ENCODE measurements at places on chromosomes 1 and 21. TPM values are rescaled to one million over a fixed set of nuclear protein-coding genes. Genes with fewer than 3 reads are reported as not detected.

The SPATA21 gene
- polyA plus RNA-seq = 0.25 TPM

The KRTAP21-2 gene
- not detected for polyA plus RNA-seq

The ENAH gene
- 33.1 TPM for polyA plus RNA-seq

The ITLN2 gene
- polyA plus RNA-seq = 6.3 TPM

The OR2L13 gene
- not detected for polyA plus RNA-seq

The LRP8 gene
- 74.6 TPM for polyA plus RNA-seq

The FCRL6 gene
- 0.08 TPM for polyA plus RNA-seq

The ASCL5 gene
- 0.29 TPM for polyA plus RNA-seq

The FALEC gene
- polyA plus RNA-seq = not detected

The VCAM1 gene
- polyA plus RNA-seq = 0.21 TPM

The PLA2G2A gene
- polyA plus RNA-seq = 3.7 TPM

DNA sequence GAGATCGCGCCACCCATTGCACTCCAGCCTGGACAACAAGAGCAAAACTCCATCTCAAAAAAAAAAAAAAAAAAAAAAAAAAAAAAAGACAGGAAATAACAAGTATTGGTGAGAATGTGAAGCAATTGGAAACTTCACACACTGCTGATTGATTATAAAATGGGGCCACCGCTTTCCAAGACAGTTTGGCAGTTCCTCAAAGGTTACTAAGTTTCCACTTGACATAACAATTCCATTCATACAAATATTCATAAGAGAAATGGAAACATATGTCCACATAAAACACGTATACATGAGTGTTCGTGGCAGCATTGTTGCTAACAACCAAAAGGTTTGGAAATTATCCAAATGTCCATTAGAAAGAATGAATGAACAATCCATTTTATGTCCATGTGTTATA lies 26.3 kb downstream of the USP24 start:
- H3K27me3 ChIP-seq = no peaks in the 10 kb centered on the region
- DNase-seq = no peak
- H3K4me1 ChIP-seq = no peaks in the 10 kb centered on the region
- H3K36me3 ChIP-seq = no peaks in the 10 kb centered on the region
- no peak overlapping the region for H3K27ac ChIP-seq

GRCh38 chr1:177246710-177247580 lies 76.2 kb downstream of the BRINP2 start:
- no peak overlapping the region for H3K4me3 ChIP-seq
- no peaks in the 10 kb centered on the region for H3K36me3 ChIP-seq
- H3K27ac ChIP-seq = no peak overlapping the region
- no peak for DNase-seq
- H3K27me3 ChIP-seq = no peaks in the 10 kb centered on the region
- H3K4me1 ChIP-seq = no peaks in the 10 kb centered on the region

DNA sequence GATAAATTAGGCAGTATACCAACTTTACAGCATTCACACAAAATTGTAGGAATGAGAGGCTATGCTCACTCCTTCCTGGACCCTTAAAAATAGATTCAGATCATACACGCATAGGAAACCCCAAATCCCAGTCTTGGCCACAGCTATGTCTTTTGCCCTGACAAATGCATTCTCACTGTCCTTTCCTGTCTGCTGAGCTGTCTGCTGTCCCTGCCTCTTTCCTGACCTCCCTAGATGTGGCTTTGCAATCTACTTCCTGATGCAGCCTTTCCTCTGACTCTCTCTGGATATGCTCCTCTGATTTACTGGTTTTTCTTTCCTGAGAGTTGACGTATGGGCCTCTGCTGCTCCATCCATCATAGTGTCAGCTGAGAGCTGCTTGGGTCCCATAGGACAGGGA lies 59.8 kb upstream of the SLC35F3 start:
- no peak for DNase-seq
- no peaks in the 10 kb centered on the region for H3K36me3 ChIP-seq
- no peaks in the 10 kb centered on the region for H3K4me1 ChIP-seq
- no peaks in the 10 kb centered on the region for H3K27me3 ChIP-seq

DNA sequence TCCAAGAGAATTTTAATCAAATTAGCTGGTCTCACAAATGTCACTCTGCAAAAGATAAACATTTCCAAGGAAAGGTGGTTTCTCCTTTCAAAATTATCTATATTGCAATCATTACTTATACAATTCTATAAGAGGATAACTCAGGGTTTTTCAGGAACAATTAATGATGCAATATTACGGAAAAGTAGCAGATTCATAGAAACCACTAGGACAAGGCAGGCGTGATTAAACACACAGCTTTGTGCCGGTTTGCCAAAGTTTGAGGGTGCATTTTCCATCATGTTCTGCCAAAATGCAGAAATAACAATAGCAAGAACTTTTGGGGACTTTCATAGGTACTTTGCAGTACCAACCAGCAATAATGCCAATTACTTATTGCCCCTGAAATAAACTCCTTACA lies 605 bp downstream of the TNFRSF9 start:
- H3K4me3 ChIP-seq = no peak overlapping the region
- no peak for DNase-seq
- H3K27ac ChIP-seq = no peak overlapping the region
- H3K36me3 ChIP-seq = no peaks in the 10 kb centered on the region

DNA sequence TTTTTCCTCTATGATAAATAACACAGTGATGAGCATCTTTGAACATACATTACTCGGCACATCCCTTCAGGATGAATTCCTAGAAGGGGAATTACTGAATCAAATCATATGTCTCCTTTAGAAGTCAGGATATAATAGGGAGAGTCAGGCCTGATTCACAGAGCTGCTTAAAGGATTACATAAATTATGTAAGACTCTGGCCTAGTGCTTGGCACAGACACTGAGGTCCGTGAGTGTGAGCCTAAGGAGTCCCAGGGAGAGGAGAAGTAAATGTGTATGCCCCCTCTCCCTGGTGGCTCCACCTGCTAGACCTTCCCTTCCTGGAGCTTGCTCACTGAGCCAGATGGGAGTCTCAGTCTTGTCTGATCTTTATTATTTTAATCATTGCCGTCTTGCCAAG lies 8.6 kb upstream of the FOXE3 start:
- no peak overlapping the region for H3K4me3 ChIP-seq
- peaks cover 2% of the 10 kb centered on the region for H3K27me3 ChIP-seq
- no peaks in the 10 kb centered on the region for H3K4me1 ChIP-seq
- H3K27ac ChIP-seq = no peak overlapping the region
- no peak for DNase-seq

- no peaks in the 10 kb centered on the region for H3K4me1 ChIP-seq
- H3K4me3 ChIP-seq = no peak overlapping the region
- H3K27ac ChIP-seq = no peak overlapping the region
- DNase-seq = no peak
These were observed 1260.1 kb upstream of the ADGRL2 start for GRCh38 chr1:80540596-80540995.

DNA sequence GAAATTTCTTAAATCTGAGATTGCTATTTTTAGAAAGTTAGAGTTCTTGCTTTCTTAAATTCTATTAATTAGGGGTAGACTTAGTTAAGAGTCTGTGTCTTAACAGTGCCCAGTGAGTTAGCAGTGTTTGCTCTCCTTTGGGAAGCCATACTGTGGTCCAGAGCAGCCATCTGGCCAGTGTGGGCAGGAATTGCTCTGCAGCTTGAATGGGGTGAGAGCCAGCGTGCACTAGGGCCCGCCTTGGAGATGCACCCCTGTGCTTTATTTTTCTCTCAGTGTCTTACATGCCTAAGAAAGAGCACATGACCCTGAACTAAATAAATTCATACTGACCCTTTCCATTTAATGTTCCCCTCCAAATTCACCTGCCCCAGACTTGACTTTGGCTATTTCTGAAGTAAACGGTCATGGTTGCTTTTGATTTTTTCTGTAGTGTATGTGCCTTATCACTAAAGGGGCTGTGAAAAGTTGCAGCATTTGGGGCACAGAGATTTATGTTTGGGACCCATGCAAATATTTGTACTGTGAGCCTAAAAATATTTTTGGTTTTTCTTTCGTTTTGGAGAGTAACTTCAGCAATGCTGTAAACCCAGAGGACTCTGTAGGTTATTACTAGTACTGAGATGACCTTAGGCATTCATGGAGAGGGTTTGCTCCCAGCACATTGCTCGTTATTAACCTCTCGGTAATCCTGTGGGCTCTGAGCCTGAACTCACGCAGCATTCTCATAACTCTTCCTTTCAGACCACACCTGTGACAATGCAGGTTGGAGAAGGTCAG lies 21.3 kb upstream of the KCNQ4 start:
- no peaks in the 10 kb centered on the region for H3K27me3 ChIP-seq
- H3K4me1 ChIP-seq = no peaks in the 10 kb centered on the region
- no peak overlapping the region for H3K4me3 ChIP-seq
- no peak overlapping the region for H3K27ac ChIP-seq
- peaks cover 75% of the 10 kb centered on the region for H3K36me3 ChIP-seq

DNA sequence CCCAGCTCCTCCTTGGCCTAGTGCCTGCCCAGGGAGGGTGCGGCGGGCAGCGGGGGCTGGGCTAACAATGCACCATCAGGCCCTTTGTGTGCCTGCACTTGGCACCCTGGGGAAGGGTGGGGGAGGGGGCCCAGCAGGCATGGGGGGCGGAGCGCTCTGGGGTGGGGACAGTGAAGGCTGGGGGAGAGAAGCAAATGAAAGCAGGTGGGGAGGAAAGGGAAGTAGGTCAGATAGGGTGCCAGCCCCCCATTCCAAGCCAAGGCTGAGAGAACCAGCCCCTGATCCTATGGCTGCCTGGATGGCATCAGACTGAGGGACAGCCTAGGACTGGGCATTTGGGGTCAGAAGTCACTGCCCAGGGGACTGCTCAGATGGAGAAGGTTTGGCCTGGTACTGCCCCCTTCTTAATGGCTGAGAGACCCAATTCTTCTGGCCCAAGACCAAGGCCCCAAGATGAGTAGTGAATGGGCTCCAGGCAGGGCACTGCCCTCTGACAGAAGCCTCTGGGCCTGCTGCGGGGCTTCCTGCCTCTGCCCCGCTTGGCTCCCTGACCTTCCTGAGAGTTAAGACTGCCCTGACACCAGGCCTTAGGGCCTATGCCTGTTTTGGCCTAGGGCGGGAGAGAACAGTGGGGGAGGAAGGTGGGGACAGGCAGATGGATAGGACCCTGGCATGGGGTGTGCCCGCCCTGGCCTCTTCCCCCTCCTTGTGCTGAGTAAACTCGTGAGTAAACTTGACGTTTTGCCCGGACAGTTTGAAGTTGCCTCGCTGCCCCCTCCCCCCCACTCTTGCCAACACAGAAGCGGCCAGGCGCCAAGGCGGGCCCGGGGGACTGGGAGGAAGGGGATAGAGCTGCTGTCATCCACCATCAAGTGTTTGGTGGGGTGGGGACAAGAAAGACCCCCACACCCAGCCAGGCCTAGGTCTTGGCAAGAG lies 2.7 kb downstream of the ZBTB7B start:
- H3K4me3 ChIP-seq = no peak overlapping the region
- H3K27me3 ChIP-seq = no peaks in the 10 kb centered on the region
- no peaks in the 10 kb centered on the region for H3K36me3 ChIP-seq

- H3K4me1 ChIP-seq = no peaks in the 10 kb centered on the region
- H3K27me3 ChIP-seq = no peaks in the 10 kb centered on the region
- H3K27ac ChIP-seq = no peak overlapping the region
- H3K4me3 ChIP-seq = no peak overlapping the region
- H3K36me3 ChIP-seq = no peaks in the 10 kb centered on the region
- no peak for DNase-seq
These were observed 368.3 kb upstream of the TMPRSS15 start for GRCh38 chr21:18771845-18772380.

DNA sequence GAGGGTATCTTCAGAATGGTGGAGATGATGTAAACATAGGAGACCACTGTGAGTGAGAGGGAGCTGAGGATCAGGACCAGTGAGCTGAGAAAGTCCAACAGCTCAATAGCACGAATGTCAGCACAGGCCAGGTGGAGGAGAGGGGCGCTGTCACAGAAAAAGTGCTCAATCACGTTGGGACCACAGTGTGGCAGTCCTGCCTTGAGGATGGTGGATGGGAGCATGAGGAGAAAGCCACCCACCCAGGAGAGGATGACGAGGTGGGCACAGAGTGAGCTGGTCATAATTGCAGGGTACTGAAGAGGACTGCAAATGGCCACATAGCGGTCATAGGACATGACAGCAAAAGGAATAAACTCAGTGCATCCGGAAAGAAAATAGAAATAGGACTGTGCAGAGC lies 8.1 kb downstream of the OR11L1 start:
- H3K4me1 ChIP-seq = no peaks in the 10 kb centered on the region
- H3K36me3 ChIP-seq = no peaks in the 10 kb centered on the region
- no peak for DNase-seq
- no peak overlapping the region for H3K4me3 ChIP-seq

DNA sequence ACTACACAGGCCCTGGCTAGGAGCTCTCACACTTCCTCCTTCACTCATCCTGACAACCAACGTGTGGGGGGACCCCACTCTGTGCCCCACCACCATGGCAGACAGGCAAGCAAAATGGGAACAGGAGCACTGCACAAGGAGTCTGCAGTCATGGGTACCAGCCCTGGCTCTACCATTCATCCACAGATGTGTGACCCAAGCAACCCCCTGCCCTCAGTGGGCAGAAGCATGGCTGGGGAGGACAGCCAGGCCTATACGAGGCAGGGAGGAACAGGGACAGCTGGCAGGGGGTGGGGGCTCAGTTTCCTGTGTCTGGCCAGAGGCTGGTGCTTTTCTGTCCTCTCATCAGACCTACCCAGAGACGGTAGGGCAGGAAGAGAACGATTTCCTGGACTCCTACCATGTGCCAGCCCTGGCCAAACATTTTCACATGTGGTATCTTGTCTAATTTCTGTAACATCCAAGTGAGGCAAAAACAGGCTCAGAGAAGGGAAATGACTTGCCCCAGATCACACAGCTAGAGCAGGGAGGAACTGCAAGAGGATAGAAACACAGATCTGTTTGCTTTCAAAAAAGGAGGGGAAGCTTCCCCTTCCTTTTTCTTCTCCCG lies 178.0 kb downstream of the HIVEP3 start:
- no peaks in the 10 kb centered on the region for H3K36me3 ChIP-seq
- H3K27ac ChIP-seq = no peak overlapping the region
- H3K4me3 ChIP-seq = no peak overlapping the region
- H3K27me3 ChIP-seq = no peaks in the 10 kb centered on the region

DNA sequence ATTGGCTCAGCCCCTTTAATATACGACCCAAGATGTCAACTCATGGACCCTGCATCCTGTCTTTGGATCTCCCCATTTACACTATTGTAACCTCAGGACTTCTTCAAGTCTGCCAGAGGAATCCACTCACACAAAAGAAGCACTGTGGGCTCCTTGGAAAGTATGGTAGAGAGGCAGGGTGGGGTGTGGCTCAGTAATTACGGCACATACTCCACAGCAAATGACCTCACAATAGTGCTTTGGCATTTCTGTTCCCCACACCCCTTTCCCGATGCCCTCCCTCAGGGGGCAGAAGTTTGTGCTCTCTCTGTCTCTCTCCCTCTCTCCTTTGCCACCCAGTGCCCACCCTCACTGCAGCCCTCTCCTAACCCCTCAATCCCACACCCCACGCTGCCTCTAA lies 27.8 kb upstream of the IFNAR2 start:
- H3K36me3 ChIP-seq = no peaks in the 10 kb centered on the region
- H3K4me1 ChIP-seq = no peaks in the 10 kb centered on the region
- H3K27ac ChIP-seq = no peak overlapping the region
- H3K27me3 ChIP-seq = no peaks in the 10 kb centered on the region

- H3K27me3 ChIP-seq = no peaks in the 10 kb centered on the region
- H3K4me3 ChIP-seq = no peak overlapping the region
- H3K36me3 ChIP-seq = no peaks in the 10 kb centered on the region
- H3K27ac ChIP-seq = no peak overlapping the region
- no peak for DNase-seq
- H3K4me1 ChIP-seq = no peaks in the 10 kb centered on the region
These were observed 87.5 kb upstream of the KIF26B start for GRCh38 chr1:245067257-245067656.

GRCh38 chr1:27622828-27623227 lies 12.2 kb downstream of the FGR start:
- no peak overlapping the region for H3K27ac ChIP-seq
- H3K4me1 ChIP-seq = peaks cover 7% of the 10 kb centered on the region
- DNase-seq = no peak
- no peak overlapping the region for H3K4me3 ChIP-seq
- H3K27me3 ChIP-seq = no peaks in the 10 kb centered on the region

Measured in H1 (cell line).